KBM-7 (cell line): ENCODE measurements at places on chromosomes 7 and 10.

DNA sequence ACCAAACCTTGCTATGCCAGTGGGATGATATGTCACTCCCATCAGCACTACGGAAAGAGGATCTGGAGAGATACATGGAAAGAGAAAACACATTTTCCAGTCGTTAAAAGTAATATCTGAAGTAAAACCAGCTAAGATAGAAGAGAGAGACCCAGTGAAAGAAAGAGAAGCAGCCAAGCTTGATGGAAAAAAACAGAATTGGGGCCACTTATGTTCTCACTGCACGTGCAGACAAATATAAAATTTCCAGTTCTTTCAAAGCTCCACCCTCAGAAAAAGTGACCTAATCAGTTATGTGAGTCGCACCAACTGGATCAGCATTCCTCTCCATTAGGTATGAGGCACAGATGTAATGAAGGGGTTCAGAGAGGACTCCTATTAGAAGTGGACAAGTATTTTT lies 266.1 kb downstream of the MTERF1 start:
- no peak for DNase-seq

- no peak for DNase-seq
Measured at GRCh38 chr7:138243430-138243829, 167.2 kb downstream of the AKR1D1 start.

DNA sequence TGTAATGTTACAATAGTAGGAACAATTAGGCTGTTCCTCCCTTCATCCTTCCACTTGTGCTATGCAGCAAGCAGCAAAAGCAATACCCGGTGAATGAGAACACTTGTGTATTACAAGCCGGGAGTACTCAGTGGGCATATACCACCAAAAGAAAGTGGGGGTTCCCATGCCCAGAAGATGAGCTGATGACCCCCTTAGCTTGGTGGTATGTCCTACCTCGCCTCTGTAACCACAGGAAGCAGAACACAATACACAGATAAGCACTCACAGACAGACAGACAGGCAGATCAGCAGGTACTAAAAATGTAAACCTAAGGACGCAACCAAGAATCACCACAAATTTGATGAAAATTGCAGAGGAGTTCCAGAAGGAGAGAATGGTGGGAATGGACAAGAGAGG lies 15.5 kb upstream of the KIF20B start:
- DNase-seq = peak; percentile 40

GRCh38 chr10:74825371-74826141 lies 844 bp upstream of the KAT6B start:
- DNase-seq = peak; percentile 59

GRCh38 chr10:114829160-114829909 lies 7.8 kb downstream of the FHIP2A start:
- no peak for DNase-seq

DNA sequence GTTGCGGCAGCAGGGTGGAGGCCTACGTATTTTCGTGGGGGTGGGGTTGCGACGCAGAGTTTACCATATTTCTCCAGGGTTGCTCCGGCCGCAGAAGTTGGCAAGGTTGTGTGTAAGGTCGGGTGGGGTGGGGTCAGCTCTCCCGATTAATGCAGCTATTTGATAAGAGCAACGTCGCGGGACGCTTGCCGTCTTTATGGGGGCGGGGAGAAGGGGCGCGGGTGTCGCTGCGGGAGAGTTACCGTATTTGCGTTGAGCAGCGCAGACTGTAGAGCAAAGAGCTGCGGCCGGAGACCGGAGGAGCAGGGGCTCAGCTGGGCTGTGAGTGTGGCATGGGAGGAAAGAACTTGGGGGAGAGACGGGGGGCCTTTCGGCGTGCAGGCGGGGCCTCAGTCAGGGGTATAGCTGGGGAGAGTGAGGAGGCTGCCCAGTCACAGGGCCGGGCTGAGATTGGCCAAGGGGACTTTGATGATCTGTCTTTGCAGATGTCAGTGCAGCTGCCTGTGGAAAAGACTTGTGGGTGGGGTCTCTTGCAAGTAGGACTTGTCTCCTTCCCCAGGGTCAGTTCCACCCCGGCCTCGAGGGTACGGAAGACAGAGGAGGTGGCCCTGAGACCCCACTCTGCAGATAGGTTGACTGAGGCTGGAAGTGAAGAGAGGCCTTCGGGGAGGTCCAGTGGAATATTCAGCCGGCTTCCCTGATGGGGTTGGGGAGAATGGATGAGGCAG lies 26.6 kb downstream of the ZNF775 start:
- no peak for DNase-seq

GRCh38 chr7:100413889-100414288 lies 14.6 kb downstream of the ZCWPW1 start:
- no peak for DNase-seq

DNA sequence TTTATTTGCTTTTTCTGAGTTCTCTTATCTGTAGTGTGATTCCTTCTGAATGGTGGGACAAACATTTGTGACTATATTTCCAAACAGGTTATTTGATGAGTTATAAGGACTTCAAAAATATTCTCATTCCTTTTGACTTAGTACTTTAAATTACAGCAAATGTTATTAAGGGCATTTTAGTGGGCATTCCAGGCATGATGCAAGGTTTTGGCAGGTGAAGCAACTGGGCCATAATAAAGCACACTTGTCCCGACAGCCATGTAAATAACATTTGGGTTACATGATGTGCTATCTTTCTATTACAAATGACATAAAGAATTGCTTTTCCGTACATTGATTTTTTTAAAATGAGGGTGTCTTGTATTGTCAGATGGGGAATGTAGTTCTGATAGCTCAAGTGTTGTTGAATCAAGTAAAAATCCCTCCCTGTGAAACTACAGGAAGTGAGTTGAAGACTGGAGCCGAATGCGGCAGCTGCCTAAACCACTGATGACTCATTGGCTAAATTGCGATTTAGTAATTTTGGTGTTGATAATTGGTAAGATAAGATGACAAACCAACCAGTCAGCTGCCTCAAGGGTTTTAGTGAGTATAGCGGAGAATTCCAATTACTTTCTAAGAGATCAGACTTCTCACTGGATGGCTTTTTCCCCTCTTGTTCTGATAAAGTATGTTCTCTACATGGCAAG lies 231.3 kb upstream of the NPY start:
- peak; percentile 4 for DNase-seq

DNA sequence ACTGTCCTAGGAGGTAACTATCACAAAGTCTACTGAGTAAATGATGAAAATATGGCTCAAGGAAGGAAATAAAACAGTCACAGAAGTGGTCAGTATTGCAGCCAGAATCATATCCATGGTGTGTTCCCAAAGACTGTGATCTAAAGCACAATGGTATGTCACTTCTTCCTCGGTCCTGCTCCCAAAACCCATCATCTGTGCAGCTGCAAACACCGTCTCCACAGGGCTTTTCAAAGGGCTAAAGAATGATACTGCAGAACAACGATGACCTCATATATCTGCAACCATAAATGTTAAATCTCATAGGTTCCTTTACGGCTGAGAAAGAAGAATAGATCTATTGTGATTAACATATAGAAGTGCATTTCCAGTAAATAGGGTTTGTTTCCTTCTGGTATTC lies 465.0 kb downstream of the GRID1 start:
- DNase-seq = no peak

DNA sequence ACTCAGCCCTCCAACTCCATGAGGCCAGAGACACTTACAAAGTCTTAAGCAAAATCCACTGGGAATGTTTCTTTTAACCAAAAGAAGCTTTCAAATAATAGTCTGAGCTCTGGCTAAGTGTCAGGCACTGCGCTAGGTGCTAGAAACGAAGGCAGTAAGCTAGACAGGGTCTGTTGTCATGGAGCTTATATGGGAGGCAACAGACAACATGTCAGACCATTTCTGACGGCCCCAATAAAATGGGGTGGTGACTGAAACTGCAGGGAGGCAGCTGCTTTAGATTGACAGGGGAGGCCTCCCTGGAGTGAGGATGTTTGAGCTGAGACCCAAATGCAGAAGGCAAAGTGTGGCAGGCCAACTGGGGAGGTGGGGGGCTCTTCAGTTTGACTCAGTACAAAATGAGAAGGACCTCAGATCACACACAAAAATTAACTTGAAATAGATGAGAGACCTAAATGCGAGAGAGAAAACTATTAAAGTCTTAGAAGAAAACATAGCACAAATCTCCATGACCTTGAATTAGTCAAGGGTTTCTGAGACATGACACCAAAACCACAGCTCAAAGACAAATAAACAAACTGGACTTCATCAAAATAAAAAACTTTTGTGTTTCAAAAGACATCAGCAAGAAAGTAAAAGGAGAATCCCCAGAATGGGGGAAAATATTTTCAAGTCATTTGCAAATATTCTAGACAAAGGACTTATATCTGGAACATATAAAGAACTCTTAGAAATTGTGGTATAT lies 40.6 kb downstream of the SH3PXD2A start:
- DNase-seq = no peak

- no peak for DNase-seq
Measured at GRCh38 chr7:40866601-40867000, 731.8 kb downstream of the SUGCT start.

- peak; percentile 48 for DNase-seq
Measured at GRCh38 chr7:101186844-101187428, 6.8 kb upstream of the NAT16 start.
